ENCODE measurements at places on chromosomes 2 and 18.

GRCh38 chr2:196218106-196218505 is 46.7 kb upstream of the STK17B start:
- no peak for DNase-seq

DNA sequence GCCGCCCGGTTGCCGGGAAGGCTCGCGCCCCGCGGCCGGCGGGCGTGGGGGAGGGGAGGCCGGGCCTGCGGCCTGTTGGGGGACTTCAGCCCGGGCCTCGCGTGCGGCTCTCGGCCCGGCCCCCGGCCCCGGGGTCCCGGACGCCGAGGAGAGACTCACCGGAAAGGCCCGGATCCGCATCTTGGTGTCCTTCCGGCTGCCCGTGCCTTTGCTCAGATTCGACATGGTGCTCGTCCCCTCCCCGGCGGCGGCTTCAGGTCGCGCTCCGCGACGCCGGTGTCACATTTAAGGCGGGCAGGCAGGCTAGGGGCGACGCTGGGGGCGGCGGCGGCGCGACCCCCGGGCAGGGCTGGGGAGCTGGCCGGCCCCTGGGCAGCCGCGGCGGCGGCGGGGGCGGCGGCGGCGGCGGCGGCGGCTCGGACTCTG is 365 bp downstream of the CUL3 start:
- DNase-seq = no peak

DNA sequence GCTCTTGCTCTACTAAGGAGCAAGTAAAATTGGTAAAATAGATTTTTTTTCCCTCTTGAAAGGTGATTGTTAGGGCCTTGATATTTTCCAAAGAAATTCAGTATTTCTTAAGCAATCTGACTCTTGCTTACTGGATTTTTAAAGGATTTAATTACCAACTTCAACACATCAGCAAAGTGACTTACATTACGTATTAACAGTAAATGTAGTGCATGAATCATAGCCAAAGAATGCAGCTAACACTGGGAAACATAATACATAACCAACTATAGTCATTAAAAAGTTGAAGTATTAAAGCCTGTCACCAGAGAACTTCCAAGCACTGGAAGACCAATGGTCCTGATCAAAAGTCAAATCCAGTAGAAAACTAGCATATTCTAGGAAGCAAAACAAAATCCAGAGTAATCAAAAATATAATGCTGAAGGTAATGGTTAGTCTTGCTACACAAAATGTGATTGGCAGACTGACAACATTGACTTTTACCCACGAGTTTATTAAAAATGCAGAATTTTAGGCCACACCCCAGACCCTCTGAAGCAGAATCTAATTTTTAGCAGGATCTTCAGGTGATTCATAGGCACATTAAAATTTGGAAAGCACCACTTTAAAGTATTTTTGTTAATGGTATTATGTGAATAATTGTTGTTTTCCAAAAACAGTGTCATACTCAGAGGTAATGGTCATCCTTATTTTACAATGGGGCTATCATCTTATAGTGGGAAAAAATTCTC is 31.8 kb upstream of the CAVIN2 start:
- DNase-seq = peak; percentile 75

DNA sequence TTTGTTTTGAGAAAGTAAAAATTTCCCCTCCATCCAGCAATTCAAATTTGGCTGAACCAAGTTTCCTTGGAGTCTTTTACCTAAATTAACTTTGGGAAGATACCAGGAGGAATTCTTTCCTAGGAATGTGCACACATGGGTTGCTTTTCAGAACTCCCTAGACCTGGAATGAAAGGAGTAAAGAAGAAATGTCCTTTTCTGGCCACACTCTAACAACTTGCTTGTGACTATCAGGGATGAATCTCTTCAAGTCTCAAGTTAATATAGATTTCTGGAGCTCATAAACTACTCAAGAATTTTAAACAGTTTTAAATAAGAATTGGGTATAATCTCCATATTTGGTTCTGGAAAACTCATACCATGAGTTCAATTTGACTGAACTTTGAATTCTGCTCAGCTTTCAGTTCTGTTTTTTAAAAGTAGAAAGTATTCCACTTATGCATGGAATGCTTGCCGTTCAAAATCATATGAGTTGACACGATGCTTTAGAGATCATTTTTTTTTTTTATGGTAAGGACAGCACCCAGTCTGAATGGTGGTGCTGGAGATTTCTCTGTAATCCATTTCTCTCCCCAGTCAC is 7.7 kb downstream of the RASGRP3 start:
- DNase-seq = no peak

- no peak for DNase-seq
Observed at GRCh38 chr2:101208830-101209229, 43.9 kb upstream of the CNOT11 start.

- DNase-seq = no peak
Observed at GRCh38 chr2:33606622-33607021, 7.5 kb upstream of the FAM98A start.

DNA sequence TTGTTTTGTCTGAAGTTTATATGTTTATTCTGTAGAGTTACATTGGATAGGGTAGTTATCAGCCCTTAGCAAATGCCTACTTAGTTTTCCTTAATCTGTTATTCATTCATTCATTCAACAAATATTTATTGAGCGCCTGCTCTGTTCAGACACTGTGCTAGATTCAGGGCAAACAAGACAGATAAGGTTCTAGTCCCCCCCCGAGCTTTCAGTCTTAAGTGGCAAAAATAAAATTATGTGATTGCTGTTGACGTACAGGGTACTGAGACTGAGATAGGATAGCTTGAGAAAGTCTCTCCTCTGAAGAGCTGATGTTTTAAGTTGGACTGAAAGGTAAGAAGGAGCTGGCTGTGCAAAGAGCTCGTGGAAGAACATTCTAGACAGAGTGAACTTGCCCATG is 58.7 kb downstream of the CRIM1 start:
- DNase-seq = no peak

DNA sequence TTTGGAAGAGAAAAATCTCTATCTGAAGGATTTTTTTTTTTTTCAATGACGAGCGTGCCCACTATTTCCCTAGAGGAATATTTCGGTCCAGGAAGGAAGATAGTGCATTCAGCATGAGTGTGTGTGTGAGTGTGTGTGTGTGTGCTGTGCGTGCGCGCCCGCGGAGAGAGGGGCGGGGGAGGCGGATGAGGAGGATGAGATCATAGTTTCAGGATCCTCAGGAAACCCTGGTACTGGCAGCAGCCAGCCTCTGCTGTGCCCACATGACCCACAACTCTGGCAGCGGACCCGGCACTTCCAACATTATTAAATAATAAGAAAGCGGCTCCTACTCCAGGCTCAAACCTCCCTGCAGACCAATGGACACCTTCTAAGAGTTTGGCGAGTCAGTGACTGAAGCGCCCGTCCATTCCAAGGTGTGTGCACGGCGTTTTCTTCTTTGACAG is 217.0 kb upstream of the DTNA start:
- DNase-seq = peak; percentile 20

DNA sequence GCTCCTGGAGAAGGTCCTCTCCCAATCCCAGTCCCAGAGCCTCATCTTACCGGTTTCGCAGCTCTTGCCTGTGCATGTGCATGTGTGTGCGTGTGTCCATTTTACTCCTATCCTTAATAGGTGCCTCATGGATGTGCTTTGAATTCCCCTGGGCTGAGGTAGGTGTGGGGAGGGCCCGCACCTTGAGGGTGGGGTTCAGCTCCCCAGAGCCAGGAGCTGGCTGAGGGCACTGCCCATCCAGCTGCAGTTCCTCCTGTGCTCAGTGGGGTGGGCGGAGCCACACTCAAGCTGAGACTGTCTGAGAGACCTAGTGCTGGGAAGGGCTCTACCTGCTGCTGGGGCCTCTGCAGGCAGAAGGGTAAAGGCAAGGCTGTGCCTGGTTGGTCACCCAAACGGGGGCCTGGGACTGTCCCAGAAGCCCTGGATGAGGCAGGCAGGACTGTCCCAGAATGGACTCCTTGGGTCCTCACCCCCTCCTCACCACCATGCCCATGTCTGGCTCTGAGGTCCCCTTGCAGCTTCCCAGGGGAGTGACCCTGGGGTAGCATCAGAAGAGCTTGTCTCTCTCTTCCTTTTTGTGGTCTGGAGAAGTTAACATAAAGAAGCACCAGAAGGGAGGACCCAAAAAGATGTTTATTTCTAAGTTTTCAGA is 8.9 kb downstream of the GDF7 start:
- DNase-seq = no peak

- DNase-seq = no peak
Observed at GRCh38 chr2:24903161-24904103, 16.6 kb downstream of the ADCY3 start.

DNA sequence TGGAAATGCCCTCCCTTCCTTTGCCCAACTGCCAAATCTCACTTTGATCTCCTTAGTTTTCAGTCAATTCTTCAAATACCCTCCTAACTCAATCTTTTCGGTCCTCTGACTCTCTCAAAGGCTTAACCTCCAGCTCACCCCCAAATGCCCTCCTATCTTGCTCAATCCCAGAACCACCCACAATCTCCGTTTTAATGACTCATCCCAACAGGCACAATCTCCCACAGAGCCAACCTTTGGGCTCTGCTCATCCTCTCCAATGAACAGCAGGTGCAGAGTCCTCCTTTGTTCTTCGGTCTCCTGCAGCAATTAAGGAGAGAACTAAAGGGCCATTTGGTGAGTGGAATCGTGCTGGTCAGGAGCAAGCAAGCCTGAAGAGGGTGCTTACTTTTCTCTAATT is 366.1 kb upstream of the CRIM1 start:
- no peak for DNase-seq

DNA sequence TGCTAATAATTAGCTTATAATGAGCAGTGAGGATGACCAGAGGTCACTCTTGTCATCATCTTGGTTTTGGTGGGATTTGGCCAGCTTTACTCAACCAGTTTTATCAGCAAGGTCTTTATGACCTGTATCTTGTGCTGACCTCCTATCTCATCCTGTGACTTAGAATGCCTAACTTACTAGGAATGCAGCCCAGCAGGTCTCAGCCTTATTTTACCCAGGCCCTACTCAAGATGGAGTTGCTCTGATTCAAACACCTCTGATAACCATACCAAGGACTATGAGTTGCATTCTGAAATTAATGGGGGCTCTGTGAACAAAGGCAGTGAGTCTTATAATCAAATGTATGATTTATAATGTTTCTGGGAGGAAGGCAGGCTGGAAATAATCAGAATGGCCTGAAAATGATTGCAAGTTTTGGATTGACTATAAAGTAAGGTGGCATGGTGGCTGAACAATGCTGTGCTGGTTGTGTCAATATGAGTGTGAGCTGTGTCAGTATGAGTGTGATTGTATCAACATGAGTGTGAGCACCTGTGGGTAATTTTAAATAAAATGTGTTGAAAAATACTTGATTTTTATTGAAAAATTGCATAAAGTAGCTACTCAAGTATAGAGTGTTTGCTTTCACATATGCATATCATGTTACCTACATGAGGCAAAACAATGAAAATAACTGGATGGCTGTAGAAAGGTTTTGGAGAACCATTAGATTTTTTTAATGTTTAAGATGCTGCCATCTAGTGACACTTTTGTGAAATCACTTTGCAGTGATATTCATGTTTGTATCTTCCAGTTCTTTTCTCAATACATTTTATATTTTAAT is 103.0 kb downstream of the KYNU start:
- DNase-seq = peak; percentile 31

- peak; percentile 90 for DNase-seq
Observed at GRCh38 chr2:151771599-151772358, 37.5 kb upstream of the NEB start.

GRCh38 chr2:98148595-98149332 is 61.8 kb downstream of the VWA3B start:
- no peak for DNase-seq

- DNase-seq = no peak
Observed at GRCh38 chr2:230795856-230796255, 68.9 kb upstream of the ITM2C start.

GRCh38 chr2:120844070-120844738 is 108.5 kb downstream of the GLI2 start:
- DNase-seq = peak; percentile 39

GRCh38 chr2:237932731-237933131 is 34.1 kb upstream of the UBE2F start:
- DNase-seq = peak; percentile 82

GRCh38 chr18:29172756-29173067 is 995.8 kb upstream of the CDH2 start:
- DNase-seq = no peak

DNA sequence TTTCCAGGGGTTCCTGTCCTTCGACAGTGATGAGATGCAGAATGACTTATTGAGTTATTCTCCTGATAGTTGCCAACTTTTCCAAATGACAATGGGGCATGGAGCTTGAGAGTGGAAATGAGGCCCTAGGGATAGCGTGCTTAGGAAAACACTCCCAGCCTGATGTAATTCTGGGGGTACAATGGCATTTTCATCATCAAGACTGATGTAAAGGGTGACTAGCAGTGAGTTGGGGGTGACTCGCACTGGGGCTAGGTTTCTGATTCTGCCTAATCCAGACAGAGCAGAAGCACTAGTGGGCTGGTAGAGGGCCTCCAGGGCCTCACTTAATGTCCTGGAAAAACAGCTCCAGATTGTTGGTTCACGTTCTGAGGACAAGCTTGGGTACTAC is 34.0 kb upstream of the IL37 start:
- DNase-seq = no peak

DNA sequence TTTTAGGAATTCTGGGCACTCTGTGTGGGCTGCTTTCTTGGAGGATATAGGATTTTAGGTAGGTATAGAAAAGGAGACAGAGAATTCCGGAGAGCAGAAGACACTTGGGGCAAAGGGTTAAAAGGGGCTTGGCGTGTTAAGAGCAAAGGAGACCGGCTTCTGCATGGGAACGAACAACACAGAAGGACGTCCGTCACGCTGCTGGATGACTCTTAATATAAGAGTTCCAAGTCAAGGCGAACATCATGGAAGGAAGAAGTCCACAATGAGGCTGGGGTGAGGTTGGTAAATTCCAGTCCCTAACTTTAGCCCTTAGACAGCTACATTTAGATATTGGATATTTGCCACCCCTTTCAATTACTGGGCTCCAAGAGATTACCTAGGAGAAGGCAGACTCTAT is 15.9 kb upstream of the SLC20A1 start:
- DNase-seq = no peak

Measured in HFFc6 (cell line).